BJ (cell line): ENCODE measurements at places on chromosomes 3 and 15. TPM values are rescaled to one million over a fixed set of nuclear protein-coding genes. Genes with fewer than 3 reads are reported as not detected.

Gene CD200R1
- polyA plus RNA-seq, result not detected in 2 replicates

GRCh38 chr3:135853981-135854380 is 111.5 kb upstream of the PPP2R3A start:
- DNase-seq, result no peak

GRCh38 chr3:140769951-140770350 is 92.1 kb downstream of the TRIM42 start:
- DNase-seq, result no peak

DNA sequence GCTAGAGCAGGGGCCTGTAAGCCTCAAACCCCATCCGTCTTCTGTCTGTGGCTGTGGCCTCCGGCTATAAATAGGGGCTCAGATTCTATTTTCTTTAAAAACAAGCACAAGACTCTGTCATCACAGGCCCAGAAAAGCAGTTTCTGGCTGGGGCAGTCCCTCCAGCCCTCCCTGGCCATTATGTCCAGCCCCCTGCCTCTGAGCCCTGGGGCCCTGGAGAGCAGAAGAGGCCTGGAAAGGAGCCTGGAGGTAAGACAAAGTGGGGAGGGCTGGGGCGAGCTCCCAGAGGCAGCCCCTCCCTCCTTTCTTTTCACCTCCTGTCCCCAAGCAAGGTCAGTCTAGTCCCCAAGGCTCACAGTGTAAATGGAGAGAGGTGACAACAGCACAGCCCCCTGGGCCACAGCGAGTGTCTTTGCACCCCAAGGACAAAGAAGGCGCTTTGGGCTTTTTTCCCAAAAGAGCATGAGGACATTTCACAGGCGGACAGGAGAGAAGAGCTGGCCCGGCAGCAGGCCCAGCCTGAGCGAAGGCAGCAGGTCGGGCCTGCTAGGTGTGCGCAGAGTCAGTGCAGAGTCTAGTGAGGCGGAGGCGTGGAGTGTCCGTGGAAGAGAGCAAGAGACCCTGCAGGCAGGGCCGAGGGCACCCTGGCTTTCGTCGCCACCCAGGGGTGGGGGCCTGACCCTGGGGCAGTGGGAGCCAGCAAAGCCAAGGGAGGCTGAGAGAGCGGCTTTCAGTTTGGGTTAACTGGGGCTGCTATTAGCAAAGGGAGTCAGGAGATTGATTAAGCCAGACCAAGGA is 188.3 kb downstream of the TBC1D2B start:
- no peak for DNase-seq

- DNase-seq, result peak; percentile 4
These were observed 56.8 kb upstream of the TFRC start for GRCh38 chr3:196138482-196139254.

DNA sequence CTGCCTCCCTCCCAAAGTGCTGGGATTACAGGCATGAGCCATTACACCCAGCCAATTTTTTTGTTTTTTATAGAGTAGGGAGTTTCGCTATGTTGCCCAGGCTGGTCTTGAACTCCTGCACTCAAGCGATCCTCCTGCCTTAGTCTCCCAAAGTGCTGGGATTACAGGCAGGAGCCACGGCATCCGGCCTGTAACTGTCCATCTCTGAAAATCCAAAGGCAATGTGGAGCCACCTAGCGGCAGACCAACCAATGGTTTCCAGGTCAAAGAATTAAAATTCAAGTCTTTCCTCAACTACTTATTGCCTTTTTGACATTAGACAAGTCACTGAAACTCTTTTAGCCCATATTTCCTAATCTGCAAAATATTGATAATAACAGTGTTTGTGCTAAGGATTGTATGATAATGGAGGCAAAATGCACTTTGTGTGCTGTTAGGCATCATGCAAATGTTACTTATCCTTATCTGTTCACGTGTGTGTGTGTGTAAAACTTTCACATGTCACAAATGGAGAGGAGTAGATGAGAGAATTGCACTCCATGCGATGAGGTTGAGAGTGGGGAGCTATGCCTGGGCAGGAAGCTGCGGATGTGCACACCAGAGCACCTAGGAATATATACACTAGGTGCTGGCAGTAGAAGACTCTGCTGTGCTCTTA is 48.7 kb downstream of the COL8A1 start:
- no peak for DNase-seq

DNA sequence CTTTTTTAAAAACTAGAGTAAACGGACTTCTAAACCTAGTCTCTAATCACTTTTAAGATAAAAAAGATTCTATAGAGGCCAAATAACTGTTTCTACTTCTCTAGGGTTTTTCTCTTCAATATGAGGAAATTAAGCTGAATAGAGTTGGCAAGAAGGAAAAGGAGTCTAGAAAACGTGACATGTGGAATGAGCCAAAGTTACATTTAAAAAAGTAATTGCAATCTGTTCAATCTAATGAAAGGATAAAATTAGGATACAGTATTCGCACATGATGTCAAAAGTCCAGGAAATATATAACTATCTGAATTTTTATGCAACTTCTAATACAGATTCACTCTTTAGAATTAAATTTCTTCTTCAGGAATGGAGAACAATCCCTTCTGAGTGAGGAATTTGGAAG is 300.1 kb downstream of the ULK4 start:
- DNase-seq, result no peak

DNA sequence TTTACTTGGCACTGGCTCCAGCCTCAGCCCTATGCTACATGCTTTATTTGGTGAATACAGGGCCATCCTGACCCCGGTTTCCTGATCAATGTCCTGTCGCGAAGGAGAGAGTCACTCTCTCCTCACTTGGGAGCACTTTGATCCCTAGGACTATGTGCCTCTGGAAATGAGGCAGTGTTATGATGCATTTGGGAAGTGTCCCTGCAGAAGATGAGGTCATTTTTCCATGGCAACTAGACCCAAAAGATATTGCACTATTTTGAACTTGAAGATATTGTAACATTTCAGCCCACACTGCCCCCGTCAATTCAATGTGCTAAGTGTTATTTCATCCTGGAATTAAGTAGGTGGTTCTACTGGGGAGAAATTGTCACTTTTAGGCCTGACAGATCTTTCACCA is 68.0 kb downstream of the LRRK1 start:
- DNase-seq, result no peak

- DNase-seq, result no peak
These were observed 151.0 kb downstream of the CHSY1 start for GRCh38 chr15:101100593-101101442.

GRCh38 chr15:62342959-62343358 is 177.9 kb upstream of the C2CD4B start:
- no peak for DNase-seq

DNA sequence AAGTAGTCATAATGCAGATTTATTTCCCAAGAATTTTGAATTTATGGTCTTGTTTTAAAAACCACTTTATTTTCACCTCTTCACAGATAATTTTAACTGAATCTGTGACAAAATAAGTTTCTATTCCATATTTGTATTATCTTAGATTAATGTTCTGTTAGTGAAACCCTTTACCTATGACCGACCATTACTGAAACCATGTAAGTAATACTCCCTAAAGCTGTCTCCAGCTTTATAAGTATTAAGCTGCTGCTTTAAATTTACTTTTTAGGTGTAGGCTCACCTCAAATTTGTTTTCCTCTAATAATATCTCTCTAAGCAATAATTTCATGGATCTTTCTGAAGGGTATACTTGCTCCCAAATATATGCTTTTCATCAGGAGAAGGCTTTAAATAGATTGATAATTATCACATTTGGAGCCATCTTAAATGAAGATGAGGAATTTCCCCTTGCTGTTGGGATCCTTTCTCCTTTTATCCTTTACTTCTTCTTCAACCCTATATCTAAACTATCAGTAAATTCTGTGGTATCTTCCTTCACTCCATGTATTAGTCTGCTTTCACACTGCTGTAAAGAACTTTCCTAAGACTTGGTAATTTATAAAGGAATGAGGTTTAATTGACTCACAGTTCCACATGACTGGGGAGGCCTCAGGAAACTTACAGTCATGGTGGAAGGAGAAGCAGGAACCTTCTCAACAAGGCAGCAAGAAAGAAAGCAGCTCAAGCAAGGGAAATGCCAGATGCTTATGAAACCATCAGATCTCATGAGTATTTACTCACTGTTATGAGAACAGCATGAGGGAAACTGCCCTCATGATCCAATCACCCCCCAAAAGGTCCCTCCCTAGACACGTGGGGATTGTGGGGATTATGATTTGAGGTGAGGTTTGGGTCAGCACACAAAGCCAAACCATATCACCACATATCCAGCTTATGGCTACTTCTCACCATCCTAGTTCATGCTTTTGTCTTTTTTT is 92.3 kb upstream of the P2RY1 start:
- no peak for DNase-seq
